Ascending aorta (tissue), 2 donors: ENCODE measurements at places on chromosomes 1 and 21.
A peak's percentile ranks its signal among the peaks of the same experiment; 100 is the strongest.

DNA sequence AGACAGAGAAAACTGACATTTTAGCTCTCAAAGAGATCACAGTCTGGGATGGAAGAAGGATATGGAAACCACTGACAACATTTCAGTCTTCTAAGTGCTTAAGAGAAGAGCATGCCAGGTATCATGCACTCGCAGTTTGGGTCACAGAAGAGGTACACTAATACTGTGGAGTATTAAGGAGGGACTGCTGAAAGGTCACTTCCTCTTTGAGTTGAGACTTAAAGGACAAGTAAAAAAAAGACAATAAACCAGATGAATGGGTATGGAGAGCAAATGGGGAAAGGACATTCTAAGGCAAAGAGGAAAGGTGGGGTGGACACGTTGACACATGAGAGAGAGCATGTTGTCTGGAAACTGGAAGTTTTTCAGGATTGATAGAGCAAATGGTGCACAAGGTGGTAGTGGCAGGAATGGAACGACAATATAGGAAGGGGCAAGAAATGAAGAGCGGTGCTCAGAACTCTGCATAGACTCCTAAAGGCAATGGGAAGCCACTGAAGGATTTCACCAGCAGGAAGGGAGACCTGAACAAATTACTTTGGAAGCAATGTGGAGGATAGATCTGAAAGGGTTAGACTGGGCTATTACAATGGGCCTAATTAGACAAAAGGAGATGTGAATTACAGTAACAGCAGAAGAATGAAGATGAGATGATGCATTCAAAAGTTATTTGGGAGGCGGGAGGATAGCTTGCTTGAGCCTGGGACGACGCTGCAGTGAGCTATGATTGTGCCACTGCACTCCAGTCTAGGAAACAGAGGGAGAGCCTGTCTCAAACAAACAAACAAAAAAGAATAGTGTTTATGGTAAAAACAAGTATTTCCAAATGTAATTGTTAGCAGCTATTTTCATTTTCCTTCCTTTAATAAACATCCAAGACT lies 11.1 kb downstream of the DIPK1A start:
- no peak for DNase-seq

GRCh38 chr1:229128066-229128608 lies 142.8 kb upstream of the RAB4A start:
- DNase-seq = no peak

GRCh38 chr21:38148046-38148445 lies 108.7 kb upstream of the KCNJ15 start:
- no peak for DNase-seq

- no peak for DNase-seq
Observed at GRCh38 chr21:38863843-38864363, 58.2 kb downstream of the ETS2 start.

GRCh38 chr1:18632783-18633421 lies 2.3 kb downstream of the PAX7 start:
- DNase-seq = no peak

GRCh38 chr1:205488074-205488723 lies 16.3 kb upstream of the CDK18 start:
- no peak for DNase-seq

DNA sequence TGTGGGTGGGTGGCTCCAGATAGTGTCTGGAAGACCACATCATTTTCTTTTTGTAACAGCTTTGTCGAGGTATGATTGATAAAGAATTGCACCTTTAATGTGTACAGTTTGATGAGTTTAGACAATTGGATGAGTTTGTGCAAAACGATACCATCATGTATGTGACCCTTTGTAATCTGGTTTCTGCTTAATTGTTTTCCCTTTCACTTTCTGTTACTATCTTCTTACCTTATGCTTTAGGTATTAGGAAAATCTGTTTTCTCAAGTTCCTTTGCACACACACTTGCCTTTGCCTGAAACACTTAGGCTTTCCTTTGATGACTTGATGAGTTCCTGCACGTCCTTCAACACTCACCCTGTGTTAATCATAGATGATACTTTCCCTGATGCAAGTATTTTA lies 6.8 kb downstream of the OR10Z1 start:
- no peak for DNase-seq

- no peak for DNase-seq
Observed at GRCh38 chr1:223203694-223204093, 60.6 kb upstream of the TLR5 start.

DNA sequence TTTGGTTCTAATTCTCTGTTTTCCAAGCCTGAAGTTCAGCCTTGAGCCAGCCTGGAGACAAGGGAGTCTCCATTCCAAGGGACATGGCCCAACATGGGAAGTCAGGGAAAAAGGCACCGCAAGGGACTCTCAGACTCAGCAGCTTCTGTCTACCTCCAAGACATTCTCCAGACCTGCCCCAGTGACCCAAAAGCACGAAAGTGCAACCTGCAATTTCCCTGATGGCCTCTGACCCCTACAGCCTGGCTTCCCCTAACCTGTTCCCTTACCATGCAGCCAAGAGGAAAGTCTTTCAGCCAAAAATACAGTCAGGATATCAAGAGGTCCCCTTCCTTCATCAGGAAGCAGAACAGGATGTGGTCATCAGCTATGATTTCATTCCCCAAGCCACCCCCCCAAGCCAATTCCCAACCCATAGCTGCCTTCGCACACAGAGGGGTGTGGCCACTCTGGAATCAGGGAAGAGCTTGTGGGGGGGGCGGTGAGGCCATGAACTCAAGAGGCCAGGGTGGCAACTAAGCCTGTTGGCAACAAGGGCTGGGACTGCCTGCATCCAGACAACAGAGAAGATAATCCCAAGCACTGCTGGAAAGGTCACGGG lies 59.2 kb downstream of the TIAM1 start:
- DNase-seq = no peak

DNA sequence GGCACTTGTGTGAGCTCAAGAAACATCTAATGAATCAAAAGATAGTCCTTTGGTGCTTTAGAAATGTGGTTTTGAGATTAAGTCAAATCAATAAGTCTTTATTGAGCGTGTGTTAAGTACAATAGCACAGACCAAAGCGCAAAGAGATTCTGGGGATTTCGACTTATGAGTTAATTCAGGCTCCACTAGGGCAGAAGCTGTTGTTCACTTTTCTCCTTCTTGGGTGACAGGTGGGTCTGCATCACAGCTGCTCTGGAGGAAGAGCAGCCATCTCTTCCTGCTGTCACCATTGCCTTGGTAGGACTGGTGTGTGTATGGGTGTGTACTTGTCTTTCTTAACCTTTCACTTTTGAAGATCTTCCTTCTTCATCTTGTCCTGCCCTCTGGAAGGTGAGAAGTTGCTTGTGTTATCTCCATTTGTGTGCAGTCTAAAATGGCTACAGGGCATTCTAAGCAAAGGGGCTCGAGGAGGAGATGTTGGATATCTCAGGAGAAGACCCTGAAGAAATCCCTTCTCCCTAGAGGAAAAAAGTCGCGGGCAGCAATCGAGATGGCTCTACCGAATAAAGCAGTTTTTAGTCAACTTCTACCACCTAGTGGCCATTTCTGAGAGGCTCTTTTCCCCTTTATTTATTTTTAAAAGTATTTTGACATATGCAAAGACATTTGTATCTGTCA lies 22.9 kb upstream of the DISC1 start:
- DNase-seq = no peak

DNA sequence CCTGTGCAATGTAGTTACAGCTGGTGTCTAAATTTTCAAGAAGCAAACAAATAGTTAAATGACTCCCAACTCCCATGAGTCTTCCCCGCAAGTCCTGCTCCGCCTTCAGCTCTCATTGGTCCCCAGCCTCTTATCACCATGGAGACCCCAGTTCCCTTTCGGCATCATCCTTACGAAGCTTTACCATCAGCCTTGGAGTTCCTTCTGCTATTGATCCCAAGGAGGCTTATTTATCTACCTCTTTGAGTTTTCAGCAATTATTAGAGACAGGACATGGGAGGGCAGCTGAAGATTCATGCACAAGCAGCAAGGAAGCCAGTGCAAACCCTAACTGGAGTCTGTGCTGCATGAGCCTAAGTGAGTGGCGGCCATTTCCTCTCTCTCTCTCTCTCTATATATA lies 12.3 kb downstream of the KCNA2 start:
- DNase-seq = no peak

DNA sequence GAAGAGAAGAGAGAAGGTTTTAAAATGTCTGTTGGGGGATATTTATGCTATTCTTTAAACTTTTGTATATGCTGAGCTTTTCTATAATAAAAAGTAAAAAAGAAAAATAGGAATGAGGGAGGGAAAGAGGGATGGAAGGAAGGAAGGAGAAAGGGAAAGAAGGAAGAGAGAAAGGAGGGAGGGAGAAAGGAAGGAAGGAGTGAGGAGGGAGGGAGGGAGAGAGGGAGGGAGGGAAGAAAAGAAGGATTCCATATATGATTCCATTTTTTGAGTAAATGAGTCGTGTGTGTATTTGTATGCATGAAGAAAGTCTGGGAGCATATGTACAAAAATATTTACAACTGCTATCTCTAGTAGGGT lies 120.9 kb upstream of the ZBTB40 start:
- DNase-seq = no peak

DNA sequence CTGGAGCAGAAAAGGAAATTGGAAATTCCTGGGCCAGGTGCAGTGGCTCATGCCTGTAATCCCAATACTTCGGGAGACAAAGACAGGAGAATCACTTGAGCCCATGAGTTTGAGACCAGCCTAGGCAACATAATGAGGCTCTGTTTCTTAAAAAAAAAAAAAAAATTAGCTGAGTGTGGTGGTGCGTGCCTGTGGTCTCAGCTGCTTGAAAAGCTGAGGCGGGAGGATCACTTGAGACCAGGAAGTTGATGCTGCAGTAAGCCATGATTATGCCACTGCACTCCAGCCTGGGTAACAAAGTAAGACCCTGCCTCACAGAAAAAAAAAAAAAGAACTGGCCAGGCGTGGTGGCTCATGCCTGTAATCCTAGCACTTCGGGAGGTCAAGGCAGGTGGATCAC lies 56.7 kb downstream of the SRSF11 start:
- no peak for DNase-seq

- DNase-seq = no peak
Observed at GRCh38 chr1:162235241-162235800, 141.3 kb downstream of the SPATA46 start.

GRCh38 chr1:115295904-115296696 lies 41.9 kb downstream of the NGF start:
- DNase-seq = no peak

DNA sequence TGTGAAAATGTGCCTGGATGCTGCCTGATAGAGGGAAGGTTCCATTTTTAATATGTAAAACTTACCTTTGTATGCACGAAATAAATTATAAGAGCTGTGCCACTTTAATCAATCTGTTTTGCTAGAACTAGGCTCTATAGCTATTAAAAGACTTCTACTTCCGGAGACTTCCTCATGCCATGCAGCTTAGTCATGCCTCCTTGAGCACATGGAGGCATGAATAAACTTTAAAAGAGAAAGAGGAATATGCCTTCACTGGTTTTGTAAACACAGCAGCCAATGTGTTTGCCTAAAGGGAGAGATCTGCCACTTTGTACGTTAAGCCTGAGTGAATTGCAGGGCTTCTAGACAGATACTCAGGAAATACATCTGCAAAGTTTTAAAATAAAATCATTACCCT lies 604.6 kb downstream of the LRRIQ3 start:
- no peak for DNase-seq

GRCh38 chr1:225987491-225988316 lies 11.4 kb downstream of the SDE2 start:
- no peak for DNase-seq

- no peak for DNase-seq
Observed at GRCh38 chr1:87806379-87807094, 477.9 kb downstream of the LMO4 start.

- DNase-seq = no peak
Observed at GRCh38 chr1:38265293-38266196, 219.0 kb upstream of the POU3F1 start.

DNA sequence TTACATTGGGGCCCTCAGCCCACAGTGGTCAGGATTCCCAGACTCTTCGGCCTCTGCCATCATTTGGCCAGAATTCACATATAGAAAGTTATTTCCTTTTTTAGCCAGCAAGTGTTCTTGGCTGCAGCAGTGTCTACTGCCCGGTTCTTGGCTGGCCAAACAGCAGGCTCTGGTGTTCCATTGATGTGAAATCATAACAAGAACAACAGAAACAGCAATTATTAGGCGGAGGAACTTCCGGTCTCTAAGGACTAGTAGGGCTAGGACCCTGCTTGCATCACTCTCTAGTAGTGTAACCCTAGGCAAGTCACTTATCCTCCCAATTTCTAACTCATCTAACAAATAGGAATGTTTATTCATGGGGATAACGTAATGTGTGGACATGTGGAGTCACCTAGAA lies 8.7 kb upstream of the GJA5 start:
- DNase-seq = peak; percentile 88

GRCh38 chr1:178488393-178488792 lies 8.4 kb downstream of the CLEC20A start:
- no peak for DNase-seq

GRCh38 chr1:54498383-54499096 lies 49.5 kb upstream of the ACOT11 start:
- DNase-seq = no peak

- peak; percentile 70 for DNase-seq
Observed at GRCh38 chr1:24910751-24911650, 19.1 kb downstream of the RUNX3 start.
